Cerebellum (tissue), 4 donors: ENCODE measurements at places on chromosomes 13 and 19. TPM values are rescaled to one million over a fixed set of nuclear protein-coding genes. Genes with fewer than 3 reads are reported as not detected.

Gene GFY
- not detected for total RNA-seq

- peak; percentile 27 for DNase-seq
These were observed 50.3 kb upstream of the SIN3B start for GRCh38 chr19:16778796-16779411.

Gene GRK1
- 0.45 TPM for total RNA-seq

- DNase-seq = no peak
These were observed 18.4 kb upstream of the GAS6 start for GRCh38 chr13:113882267-113882630.

- no peak for DNase-seq
These were observed 19.4 kb downstream of the BRCA2 start for GRCh38 chr13:32334671-32335070.

DNA sequence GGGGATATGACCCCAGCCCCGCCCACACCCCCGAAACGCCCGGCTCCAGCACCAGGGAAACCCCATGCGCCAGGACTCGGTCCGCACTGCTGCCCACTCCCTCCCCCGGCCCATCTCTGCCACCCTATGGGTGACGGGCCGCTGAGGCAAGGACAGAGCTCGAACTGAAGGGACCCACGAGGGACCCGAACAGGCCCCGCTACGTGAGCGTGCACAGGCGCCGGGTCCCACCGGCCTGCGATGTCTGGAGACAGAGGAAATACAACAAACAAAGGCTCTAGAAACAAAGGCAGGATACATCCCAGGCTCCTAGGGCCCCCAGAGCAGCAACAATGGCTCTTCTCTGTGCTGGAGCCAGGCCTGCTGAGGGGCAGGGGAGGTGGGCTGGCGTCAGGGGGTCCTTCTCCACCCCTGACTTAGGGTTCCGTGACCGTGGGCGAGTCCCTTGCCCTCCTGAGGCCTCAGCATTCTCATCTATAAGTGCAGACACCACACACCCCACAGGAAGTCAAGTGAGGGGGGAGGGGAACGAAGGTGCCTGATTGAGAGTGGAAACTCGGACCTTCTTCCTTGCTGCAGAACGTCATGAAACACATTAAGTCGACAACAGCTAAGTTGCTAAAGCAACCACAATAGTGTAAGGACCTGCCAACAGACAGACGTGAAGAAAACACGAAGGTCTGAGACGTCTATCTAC is 3.1 kb downstream of the ABHD17A start:
- no peak for DNase-seq

Gene CCDC194
- not detected for total RNA-seq

GRCh38 chr19:51726049-51726448 is 2.3 kb upstream of the HAS1 start:
- no peak for DNase-seq

DNA sequence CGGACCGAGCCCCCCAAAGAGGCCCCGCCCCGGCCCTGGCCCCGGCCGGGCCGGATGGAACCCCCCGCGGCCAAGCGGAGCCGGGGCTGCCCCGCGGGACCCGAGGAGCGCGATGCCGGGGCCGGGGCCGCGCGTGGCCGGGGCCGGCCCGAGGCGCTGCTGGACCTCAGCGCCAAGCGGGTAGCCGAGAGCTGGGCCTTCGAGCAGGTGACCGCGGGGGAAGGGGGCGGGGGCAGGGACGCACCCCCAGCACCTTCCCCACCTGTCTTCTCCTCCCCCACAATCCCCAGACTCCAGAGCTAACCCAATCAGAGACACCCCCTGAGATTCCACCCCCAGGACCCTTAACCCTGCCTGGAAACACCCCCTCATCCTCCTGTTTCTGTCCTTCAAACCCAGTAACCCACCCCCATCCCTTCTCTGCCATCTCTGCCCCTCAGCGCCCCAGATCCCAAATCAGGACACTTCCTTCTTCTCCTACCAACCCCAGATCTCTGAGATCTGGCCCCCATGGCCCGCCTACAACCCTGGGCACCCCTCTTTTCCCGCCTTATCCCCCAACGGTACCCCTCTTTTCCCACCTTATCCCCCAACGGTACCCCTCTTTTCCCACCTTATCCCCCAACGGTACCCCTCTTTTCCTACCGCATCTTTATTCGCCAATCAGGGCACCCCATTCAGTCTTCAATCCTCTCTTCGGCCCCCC is 505 bp downstream of the ZSWIM4 start:
- DNase-seq = no peak

Gene CGB1
- total RNA-seq = not detected

DNA sequence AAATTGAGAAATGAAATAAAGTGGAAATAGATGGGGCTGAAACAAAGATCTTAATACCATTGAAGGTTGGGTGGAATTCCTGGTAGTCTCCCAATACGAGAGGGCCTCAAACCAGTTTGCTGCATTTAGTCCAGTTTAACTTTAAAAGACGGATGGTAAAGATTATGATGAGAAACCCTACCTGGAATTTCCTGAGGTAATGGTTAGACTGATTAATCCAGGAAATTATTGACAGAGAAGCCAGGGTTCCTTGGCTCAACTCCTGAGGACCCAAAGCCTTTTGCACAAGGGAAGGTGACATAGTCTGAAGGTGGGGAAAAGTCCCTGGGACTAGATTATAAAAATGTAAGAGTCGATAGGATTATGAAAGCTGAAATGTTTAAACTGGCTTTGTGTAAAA is 133.2 kb upstream of the SLITRK5 start:
- DNase-seq = no peak

DNA sequence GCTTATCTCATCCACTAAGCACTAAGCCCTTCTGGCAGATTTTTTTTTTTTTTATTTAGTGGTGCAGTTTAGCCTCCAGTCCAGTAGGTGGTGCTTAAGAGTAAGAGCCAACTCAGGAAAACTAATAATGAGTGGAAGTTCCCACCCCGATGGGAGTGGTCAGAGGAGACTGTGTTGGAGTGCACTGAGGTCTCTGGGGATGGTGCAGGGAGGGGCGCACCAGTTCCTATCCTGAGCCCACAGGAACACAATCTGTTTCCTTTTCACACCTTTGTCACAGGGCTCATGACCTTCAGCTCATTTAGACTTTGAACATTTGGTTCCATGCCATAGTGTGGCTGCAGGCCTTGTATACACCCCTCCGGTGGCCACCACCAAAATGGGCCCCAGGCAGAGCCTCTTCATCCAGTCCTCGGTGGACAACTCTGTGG is 367.4 kb downstream of the SPRY2 start:
- DNase-seq = no peak

Gene ICAM5
- total RNA-seq = 1.6 TPM

Gene TEX30
- 12.8 TPM for total RNA-seq

Gene ZNF573
- 31.0 TPM for total RNA-seq

Gene GPR183
- total RNA-seq = 1.1 TPM

Gene KLK3
- not detected for total RNA-seq

DNA sequence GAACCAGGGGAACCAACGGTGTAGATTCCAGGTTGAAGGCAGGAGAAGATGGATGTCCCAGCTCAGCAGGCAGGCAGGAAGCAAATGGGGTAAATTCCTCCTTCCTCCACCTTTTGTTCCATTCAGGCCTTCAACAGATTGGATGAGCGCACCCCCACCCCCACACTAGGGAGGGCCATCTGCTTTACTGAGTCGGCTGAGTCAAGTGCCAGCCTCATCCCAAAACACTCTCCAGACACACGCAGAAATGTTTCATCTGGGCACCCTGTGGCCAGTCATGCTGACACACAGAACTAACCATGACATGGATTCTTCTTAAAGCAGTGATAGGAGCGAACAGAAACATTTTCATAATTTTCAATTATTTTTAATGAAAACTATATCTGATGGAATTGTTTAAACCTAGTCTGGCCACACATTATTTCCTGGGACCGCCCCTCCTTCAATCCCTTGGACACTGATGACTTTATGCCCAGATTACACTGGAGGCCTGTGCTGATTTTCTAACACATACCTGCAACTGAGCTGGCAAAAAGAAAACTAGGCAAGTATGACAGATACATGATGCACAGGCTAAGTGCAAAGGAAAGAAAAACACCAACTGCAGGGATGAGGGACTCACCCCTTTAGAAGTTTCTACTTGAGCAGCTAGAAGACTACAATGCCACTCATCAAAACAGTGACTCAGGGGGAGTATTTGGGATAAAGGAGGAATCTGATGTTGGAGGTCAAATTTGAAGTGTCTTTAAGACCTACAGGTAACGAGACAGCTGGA is 154.2 kb downstream of the TNFRSF19 start:
- DNase-seq = peak; percentile 8

Gene ZNF224
- 44.5 TPM for total RNA-seq

DNA sequence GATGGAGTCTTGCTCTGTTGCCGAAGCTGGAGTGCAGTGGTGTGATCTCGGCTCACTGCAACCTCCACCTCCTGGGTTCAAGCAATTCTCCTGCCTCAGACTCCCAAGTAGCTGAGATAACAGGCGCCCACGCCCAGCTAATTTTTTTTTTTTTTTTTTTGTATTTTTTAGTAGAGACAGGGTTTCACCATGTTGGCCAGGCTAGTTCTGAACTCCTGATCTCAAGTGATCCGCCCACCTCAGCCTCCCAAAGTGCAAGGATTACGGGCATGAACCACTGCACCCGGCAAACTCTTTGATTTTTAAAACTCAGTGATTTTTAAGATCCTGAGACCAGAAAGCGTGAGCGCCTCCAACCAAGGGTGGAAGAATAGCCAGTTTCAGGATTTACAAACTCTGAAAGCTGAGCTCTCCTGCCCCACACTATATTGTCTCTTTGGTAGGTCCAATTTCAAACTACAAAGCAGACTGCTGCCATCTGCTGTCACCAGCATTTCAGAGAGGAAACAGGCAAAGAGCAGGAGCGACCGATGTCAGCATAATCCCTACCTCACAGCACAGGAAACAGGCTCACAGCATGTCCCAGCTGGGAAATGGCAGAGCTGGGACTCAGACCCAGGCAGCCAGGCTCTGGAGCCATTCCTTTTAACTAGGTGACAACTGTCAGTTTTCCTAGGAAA is 9.2 kb downstream of the NOSIP start:
- DNase-seq = no peak

- no peak for DNase-seq
These were observed 135.5 kb downstream of the KLF5 start for GRCh38 chr13:73194310-73194709.

Gene ZNF100
- 15.0 TPM for total RNA-seq

- no peak for DNase-seq
These were observed 436.7 kb downstream of the EFNB2 start for GRCh38 chr13:106098778-106099177.

- no peak for DNase-seq
These were observed 63.4 kb upstream of the TNFRSF19 start for GRCh38 chr13:23506807-23507291.

DNA sequence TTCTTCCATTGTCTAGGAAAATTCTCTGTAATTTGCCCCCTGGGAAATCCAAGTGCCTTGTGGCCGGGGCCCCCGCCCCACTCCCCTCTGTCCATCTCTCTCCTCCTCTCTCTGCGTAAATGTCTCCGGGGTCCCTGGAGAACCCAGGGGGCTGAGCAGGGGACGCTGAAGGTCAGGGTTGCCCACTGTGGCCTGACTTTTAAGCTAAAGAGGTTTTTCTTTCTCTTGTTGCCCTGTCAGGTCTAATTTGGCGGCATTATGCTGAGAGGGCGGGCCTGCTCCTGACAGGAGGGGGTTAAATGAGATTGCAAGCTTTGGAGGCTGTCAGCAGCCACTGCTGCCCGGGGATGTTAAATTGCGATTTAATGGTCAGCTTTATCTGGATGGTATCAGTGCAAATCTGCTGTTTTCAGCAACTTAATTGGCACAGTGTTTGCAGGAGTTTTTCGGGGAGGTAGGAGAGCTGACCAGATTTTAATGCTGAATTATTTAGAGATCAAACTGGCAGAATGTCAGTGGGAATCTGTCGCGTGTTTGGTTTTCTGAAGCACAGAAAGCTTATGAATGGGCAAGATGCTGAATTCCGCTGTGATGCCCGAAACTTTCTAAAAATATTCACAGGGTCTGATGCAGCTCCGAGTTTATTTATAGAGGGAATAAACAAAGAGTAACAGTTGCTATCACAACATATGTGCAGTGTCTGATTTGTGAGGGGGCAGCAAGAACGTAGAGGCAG is 93.2 kb upstream of the SOX1 start:
- no peak for DNase-seq

- no peak for DNase-seq
These were observed 170.7 kb downstream of the DCT start for GRCh38 chr13:94308832-94309231.

GRCh38 chr13:98672947-98673613 is 79.4 kb downstream of the SLC15A1 start:
- DNase-seq = peak; percentile 57

Gene DYRK1B
- total RNA-seq = 20.1 TPM

DNA sequence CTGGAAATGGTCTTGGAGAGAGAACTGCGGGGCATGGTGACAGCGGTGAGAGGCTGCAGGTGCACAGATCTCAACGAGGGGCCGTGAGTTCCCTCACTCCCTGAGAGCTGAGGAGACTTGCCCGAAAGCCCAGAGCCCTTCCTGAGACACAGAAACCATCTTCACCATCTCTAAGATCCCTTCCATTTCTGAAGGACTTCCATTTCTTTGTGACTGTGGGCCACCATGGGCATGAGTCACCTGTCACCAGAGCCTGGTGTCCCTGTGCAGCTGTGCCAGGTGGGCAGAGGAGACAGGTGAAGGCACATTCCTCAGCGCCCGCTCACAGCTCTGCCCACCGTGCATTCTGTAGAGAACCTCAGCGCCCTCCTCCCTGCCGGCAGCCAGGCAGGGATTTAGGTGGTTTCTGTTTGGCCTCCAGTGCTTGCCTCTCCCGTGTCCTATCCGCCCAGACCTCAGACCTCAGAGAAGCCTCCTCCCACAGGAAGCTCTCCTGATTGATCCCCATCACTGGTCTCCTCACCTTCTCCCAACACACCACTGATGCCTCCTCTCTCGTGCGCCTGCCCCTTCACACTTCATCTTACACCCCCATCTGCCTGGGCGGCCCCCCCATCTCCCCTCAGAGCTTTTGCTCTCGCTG is 24.2 kb downstream of the SH3GL1 start:
- no peak for DNase-seq

Gene ANGPTL8
- not detected for total RNA-seq

Gene APOC4
- not detected for total RNA-seq

Gene ZNF331
- 23.4 TPM for total RNA-seq

GRCh38 chr13:80010846-80011245 is 330.1 kb downstream of the SPRY2 start:
- DNase-seq = peak; percentile 31

DNA sequence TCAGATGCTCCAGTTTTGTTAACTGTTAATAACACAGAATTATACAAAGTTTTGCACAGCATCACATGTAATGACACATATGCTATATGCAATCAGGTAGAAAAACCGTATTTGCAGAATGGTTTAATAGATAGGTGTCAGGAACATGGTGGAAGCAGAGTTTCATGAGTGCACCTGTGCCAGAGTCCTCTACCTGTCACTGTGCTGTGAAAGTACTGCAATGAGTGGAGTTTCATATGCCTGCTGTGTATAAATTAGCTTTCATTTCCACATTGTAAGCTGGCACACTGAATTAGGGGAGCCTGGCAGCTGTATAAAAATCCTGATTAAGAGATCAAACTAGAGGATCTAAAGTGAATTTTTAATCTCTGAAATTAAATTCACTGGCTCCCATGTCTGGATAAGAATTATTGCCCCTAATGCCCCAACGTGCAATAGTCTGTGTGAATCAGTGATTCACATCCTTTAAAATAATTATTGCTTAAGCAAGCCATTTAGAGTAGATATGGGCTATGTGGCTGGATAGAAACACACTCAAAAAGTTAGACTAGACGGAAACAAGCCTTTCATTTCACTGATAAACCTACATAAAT is 8.5 kb upstream of the EEF1AKMT1 start:
- no peak for DNase-seq
